ENCODE measurements at places on chromosomes 6 and 20. TPM values are rescaled to one million over a fixed set of nuclear protein-coding genes. Genes with fewer than 3 reads are reported as not detected.

- H3K36me3 ChIP-seq = no peaks in the 10 kb centered on the region
- peaks cover 2% of the 10 kb centered on the region for H3K4me1 ChIP-seq
- H3K27me3 ChIP-seq = peaks cover 19% of the 10 kb centered on the region
- H3K27ac ChIP-seq = no peak overlapping the region
- no peak overlapping the region for H3K4me3 ChIP-seq
- no peak for DNase-seq
These were observed 5.2 kb downstream of the DNAH8 start for GRCh38 chr6:38720295-38720694.

DNA sequence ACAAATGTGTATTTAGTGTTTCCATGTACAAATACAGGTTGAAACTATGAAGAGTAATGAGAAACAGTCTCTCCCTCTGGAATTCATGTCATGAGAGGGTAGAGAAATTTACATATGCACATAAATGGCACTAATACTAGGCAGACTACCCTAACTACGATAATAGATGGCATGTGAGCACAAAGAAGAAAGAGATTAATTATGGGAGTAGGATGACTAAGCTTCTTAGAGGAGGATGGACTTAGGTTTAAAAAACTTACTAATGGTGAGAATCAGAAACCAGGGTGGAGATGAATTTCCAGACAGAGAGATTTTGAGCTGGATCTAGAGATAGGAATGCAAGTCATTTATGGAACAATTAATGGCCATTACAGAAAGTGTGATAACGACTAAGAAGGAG is 225.3 kb upstream of the HTR1E start:
- no peaks in the 10 kb centered on the region for H3K36me3 ChIP-seq
- H3K27ac ChIP-seq = no peak overlapping the region
- no peak overlapping the region for H3K4me3 ChIP-seq

- no peak overlapping the region for H3K27ac ChIP-seq
- no peaks in the 10 kb centered on the region for H3K27me3 ChIP-seq
- no peak for DNase-seq
- H3K4me1 ChIP-seq = no peaks in the 10 kb centered on the region
- no peaks in the 10 kb centered on the region for H3K36me3 ChIP-seq
- H3K4me3 ChIP-seq = no peak overlapping the region
These were observed 37.2 kb upstream of the MYLK2 start for GRCh38 chr20:31781945-31782344.

DNA sequence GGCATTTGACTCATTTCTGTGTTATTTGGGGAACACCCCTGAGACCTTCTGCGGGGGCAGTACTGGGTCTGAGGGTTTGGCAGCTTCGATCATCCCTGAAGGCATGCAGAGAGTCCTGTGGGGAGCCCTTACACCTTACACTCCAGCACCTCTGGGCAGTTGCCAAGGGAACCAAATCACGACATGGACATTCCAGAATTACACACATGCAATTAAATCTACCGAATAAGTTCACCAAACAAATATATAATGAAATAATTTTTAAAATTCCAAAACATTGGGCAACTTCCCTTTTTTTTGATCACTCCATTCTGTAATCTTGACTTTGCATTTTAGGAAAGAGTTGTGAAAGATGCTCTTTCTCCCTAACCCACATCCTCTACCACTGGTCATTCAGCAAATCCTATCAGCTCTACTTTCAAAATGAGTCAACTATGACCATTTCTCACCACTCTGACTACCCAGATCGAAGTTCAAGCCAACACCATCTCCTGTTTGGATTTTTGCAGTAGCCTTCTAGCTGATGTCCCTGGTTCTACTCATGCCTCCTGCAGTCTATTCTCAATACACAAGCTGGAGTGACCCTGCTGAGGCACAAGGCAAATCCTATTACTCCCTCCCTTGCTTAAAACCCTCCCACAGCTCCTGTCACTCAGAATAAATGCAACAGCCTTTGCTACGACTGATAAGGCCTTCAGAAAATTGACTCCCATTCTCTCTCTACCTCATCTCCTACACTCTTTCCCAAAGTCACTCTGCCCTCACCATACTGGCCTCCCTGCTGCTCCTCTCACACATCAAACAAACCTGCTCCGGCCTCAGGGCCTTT is 533.3 kb downstream of the HACE1 start:
- H3K36me3 ChIP-seq = no peaks in the 10 kb centered on the region
- DNase-seq = no peak
- H3K4me1 ChIP-seq = no peaks in the 10 kb centered on the region
- H3K27ac ChIP-seq = no peak overlapping the region
- H3K27me3 ChIP-seq = no peaks in the 10 kb centered on the region

DNA sequence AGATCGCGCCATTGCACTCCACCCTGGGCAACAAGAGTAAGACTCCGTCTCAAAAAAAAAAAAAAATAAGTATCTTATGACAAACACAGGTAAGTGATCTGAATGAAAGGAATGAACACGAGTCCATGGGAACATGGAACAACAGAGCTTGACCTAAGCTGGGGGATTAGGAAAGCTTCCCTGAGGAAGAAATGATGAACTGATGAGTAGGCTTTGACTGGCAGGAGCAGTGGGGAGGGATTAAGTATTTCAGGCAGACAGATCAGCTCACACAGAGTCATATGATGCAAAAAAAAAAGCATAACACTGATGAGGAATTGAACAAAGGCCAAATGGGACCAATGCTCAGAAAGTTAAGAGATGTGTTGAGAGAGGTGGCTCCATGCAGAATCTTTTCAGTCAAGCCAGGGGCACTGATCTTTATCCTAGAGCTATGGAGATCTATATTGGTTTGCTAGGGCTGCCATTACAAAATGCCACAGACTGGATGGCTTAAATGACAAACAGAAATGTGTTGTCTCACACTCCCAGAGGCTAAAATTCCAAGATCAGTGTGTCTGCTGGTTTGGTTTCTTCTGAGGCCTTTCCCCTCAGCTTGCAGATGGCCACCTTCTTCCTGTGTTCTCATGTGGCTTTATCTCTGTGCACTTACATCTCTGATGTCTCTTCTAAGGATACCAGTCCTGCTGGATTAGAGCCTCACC is 85.6 kb downstream of the ANKRD6 start:
- H3K4me1 ChIP-seq = no peaks in the 10 kb centered on the region
- DNase-seq = no peak
- no peak overlapping the region for H3K27ac ChIP-seq
- H3K27me3 ChIP-seq = no peaks in the 10 kb centered on the region

GRCh38 chr6:169146521-169146920 is 107.1 kb downstream of the THBS2 start:
- no peak overlapping the region for H3K4me3 ChIP-seq
- no peak for DNase-seq
- peaks cover 8% of the 10 kb centered on the region for H3K4me1 ChIP-seq
- peak overlapping the region; percentile 12 for H3K27ac ChIP-seq

- no peaks in the 10 kb centered on the region for H3K36me3 ChIP-seq
- no peak overlapping the region for H3K4me3 ChIP-seq
- DNase-seq = no peak
- H3K27me3 ChIP-seq = no peaks in the 10 kb centered on the region
- H3K27ac ChIP-seq = no peak overlapping the region
- H3K4me1 ChIP-seq = no peaks in the 10 kb centered on the region
These were observed 636.3 kb upstream of the IMPG1 start for GRCh38 chr6:76708641-76709331.

DNA sequence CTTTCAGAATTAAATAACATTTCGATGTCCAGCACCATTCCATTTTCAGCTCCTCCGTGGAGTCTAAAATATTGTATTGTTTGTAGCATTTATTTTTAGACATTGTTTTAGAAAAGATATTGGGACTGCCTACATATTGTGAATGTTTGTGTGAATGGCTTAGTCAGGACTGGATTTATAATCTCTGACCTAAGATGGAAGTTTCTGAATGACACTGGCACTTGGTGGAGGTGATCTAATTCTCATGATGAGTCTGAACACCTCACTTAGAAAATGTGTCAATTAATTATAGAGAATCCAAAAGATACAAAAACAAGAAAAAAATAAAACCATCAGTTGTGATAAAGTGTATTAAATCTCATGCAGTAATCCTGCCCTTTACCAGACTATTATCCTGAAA is 60.8 kb upstream of the HBS1L start:
- H3K27me3 ChIP-seq = no peaks in the 10 kb centered on the region
- no peak overlapping the region for H3K4me3 ChIP-seq
- no peak overlapping the region for H3K27ac ChIP-seq
- no peaks in the 10 kb centered on the region for H3K36me3 ChIP-seq

- H3K27ac ChIP-seq = no peak overlapping the region
- no peaks in the 10 kb centered on the region for H3K27me3 ChIP-seq
- no peaks in the 10 kb centered on the region for H3K36me3 ChIP-seq
- peaks cover 20% of the 10 kb centered on the region for H3K4me1 ChIP-seq
- H3K4me3 ChIP-seq = no peak overlapping the region
- DNase-seq = peak; percentile 67
These were observed 1.8 kb upstream of the WRNIP1 start for GRCh38 chr6:2763345-2763841.

DNA sequence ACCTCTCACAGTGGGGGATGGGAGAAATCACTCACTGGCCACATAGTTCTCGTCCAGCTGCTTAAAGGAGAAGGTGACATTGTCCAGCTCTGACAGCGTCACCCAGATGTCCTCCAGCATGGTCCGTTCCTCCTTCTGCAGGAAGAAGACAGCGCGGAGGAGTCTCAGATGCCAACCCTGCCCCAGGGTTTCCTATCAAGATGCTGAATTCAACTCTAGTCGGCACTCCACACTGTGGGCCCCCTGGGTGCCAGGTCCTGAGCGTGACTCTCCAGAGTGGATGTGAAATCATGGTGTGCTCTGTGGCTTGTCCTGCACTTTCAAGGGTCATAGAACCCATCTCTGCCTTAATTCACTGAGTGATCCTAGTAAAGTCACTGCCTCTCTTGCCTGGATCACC is 193.2 kb downstream of the PREX1 start:
- no peak overlapping the region for H3K4me3 ChIP-seq
- no peaks in the 10 kb centered on the region for H3K4me1 ChIP-seq
- H3K36me3 ChIP-seq = no peaks in the 10 kb centered on the region

DNA sequence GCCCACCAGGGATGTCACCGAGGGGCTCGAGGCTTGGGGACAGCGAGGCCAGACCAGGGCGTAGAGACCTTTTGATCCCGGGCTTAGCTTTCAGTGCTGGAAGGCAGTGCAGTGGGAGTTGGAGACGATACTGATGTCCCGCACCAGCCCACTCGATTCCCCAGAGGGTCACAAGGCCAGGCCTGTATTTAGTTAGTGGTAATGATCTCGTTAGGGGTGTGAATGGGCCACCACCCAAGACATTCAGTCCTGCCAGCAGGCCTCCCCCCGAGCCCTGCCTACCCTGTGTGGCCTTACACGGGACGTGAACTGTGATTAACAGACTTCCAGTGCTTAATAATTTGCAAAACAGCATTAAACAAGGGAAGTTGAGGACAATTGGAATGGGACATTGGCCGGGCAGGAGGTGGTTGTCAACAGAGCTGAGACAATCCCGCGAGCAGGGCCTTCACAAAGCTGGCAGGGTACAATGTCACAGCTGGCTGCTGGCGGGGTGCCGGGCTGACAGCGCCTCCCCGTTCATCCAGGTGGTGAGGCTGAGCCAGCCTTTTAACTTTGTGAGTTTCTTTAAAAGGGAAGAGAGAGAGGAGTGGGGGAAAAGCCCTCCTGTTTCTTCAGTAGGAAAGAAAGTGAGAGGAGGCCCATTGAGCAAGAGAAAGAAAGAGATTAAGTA is 175.3 kb upstream of the RALGAPA2 start:
- no peak for DNase-seq
- H3K27me3 ChIP-seq = peaks cover 39% of the 10 kb centered on the region
- H3K36me3 ChIP-seq = no peaks in the 10 kb centered on the region
- H3K4me1 ChIP-seq = no peaks in the 10 kb centered on the region
- H3K4me3 ChIP-seq = no peak overlapping the region
- H3K27ac ChIP-seq = no peak overlapping the region

- peak overlapping the region; percentile 7 for H3K27ac ChIP-seq
- H3K27me3 ChIP-seq = no peaks in the 10 kb centered on the region
- H3K4me3 ChIP-seq = no peak overlapping the region
- peaks cover 8% of the 10 kb centered on the region for H3K4me1 ChIP-seq
- no peaks in the 10 kb centered on the region for H3K36me3 ChIP-seq
These were observed 35.7 kb downstream of the CITED2 start for GRCh38 chr6:139338795-139339194.

DNA sequence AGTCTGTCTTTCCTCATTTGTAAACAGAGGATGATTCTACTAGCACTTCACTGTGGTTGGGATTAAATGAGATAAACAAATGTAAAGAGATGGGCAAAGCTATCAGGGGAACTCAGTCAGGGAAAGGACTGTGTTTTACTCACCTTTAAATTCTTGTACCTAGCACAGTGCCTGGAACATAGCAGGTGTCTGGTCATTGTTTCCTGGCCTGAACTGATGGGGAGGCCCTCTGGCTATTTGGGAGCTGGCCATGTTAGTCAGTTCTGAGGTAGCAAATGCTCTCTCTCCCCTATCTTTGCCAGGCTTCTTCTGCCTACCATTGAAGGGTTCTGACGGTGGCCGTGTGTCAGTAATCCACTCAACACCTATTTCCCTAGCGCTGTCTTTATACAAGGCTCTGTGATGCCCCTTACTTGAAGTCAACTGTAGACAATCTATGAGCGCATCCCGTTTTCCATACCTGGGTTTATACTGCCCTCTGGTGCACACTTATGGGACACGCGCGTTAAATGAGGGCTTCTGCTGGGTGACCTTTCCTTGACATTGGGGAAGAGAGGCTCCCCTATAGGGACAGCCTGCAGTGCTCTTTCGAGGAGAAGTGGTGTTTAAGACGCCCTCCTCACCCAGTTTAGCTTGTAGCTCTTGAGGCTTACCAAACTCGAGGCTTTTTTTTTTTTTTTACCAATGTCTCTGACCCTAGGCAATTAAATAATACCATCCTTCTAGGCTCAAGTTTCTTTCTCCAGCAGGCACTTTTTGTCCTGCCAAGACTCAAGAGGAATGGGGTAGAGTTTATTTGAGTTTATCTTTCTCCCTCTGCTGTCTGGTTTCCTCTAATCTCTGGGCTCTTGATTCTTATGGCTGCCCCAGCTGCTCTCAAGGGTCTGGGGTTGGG is 4.0 kb upstream of the SPATS1 start:
- DNase-seq = peak; percentile 35
- H3K4me3 ChIP-seq = no peak overlapping the region
- peaks cover 12% of the 10 kb centered on the region for H3K4me1 ChIP-seq
- H3K27ac ChIP-seq = no peak overlapping the region
- H3K36me3 ChIP-seq = no peaks in the 10 kb centered on the region

DNA sequence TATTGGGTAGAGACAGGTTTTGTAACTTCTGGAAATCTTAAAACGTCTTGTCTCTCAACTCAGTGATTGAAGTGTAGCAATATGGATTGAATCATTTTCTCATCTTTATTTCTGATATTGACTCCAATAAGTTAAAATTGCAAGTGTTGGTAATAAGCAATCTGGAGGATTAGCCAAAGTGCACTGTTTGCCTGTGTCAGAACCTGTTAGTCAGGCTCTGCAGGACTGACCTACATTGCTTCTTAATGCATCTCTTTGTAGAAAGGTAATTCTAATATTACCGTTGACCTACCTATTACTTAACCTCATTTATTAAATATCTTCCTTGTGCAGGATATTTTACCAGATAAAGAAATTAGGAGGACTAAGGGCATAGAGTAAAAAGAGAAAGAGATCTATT is 484.0 kb upstream of the CITED2 start:
- peaks cover 8% of the 10 kb centered on the region for H3K4me1 ChIP-seq
- H3K36me3 ChIP-seq = no peaks in the 10 kb centered on the region
- H3K4me3 ChIP-seq = no peak overlapping the region
- DNase-seq = no peak
- no peaks in the 10 kb centered on the region for H3K27me3 ChIP-seq

CLPSL2 gene
- total RNA-seq = not detected

CUTA gene
- total RNA-seq = 115 TPM

NRSN2 gene
- 18.6 TPM for total RNA-seq

KIF25 gene
- not detected for total RNA-seq

FAM184A gene
- 0.28 TPM for total RNA-seq

OR2B6 gene
- total RNA-seq = not detected

LAMA5 gene
- 94.6 TPM for total RNA-seq

ANGPT4 gene
- not detected for total RNA-seq

MROH8 gene
- total RNA-seq = 6.8 TPM

SIM1 gene
- not detected for total RNA-seq

RIMS1 gene
- 0.16 TPM for total RNA-seq

Measured in heart right ventricle (tissue), 16 donors.